CD14-positive monocyte (primary cell): ENCODE measurements at places on chromosomes 7 and 10.

GRCh38 chr7:131995324-131995723 is 438.9 kb upstream of the PODXL start:
- DNase-seq: no peak

- no peak for DNase-seq
Observed at GRCh38 chr10:71085689-71086438, 126.5 kb upstream of the UNC5B start.

DNA sequence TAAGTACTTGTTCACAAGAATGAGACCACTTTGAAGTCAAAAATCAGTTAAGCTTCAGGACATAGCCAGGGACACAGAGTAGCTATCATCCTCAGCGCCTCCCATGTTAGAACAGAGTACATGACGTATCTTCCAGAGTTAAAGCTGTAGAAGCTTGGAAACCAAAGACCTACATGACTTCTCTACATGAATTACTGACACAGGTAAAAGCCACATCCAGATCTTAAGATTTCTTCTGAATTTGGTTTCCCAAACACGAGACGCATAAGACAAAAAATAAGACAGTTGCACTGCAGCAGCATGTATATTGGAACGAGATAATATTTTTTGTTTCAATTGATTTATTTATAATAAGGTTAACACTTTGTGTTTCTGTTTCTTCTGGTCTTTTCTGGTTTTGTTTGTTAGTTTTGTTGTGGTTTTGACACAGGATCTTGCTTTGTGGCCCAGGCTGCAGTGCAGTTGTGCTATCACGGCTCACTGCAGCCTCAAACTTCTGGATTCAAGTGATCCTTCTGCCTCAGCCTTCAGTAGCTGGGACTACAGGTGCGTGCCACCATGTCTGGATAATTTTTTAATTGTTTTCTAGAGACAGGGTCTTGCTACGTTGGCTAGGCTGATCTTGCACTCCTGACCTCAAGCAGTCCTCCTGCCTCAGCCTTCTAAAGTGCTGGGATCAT is 10.2 kb upstream of the EPC1 start:
- DNase-seq: no peak

DNA sequence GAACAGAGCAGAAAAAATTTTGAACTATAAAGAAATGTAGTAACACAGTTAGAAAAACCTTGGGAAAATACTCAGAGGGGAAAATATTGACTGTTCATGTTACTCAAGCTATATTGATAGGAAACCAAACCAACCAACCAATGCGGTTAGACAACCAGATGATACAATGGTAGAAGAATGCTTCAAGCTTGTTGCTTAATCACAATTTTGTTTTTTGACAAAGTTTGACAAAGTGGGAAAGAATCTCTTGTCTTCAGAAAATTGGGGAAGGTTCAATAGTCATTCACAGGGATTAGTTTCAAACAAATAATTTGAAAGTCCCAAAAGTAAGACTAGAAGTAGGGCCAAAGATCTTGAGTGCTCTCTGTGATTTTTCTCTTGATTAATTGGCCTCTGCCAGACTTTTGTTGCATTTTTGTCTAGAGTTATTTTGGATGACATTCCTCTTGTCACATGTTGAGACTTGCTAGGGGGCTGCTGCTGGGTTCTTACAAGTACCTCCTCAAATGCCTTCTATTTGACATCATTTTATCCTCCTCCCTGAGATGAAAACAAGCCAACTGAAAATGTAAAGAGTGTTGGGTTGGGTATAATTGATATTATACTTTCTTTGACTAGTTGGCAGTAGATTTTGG is 233.1 kb upstream of the PHYHIPL start:
- DNase-seq: no peak

DNA sequence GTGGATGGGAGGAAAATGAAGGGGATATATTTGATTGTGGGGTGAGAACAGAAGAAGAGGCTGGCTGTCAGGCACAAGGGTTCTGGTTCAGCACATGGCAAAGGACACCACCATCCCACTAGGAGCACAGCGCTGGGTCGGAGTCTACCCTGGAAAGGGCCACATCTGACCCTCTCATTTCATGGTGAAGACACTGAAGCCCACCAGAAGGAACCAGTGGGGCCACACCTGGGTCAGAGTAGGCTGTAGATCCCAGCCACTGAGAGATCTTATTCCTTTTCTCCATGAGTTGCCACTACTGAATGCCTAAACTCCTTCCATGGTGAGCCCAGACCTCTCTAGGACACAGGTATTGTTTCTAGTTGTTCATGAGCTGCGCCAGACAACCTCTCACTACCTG is 25.8 kb downstream of the SFTPD start:
- DNase-seq: no peak

DNA sequence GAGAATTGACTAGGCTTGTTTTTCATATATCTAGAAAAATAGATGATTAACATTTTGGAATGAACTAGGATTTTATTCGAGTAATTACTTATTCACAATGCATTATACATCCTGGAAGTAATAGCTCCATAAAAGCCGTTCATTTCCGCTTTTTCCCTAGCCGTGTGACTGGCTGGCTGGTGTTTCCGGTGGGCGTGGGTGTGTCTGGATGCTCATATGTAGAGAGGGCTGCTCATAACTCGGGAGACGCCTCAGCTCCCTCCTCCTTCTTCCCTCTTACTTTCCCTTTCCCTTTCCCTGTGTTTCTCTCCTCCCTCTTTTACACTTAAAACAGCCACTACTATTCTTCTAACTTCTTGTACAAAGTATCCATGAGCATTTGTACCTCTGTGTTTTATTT is 187.7 kb upstream of the VSTM2A start:
- DNase-seq: no peak

- no peak for DNase-seq
Observed at GRCh38 chr7:140695381-140695780, 1.1 kb upstream of the NDUFB2 start.

GRCh38 chr10:132888898-132889490 is 53.4 kb downstream of the CFAP46 start:
- DNase-seq: no peak

- no peak for DNase-seq
Observed at GRCh38 chr7:22801912-22802311, 20.7 kb downstream of the TOMM7 start.

GRCh38 chr10:12235796-12236195 is 39.8 kb downstream of the CDC123 start:
- DNase-seq: no peak
